NCI-H1092 (cell line): ENCODE measurements at places on chromosomes 3 and 15.

- no peak for DNase-seq
Measured at GRCh38 chr15:93366387-93367100, 277.5 kb upstream of the RGMA start.

GRCh38 chr3:131047582-131047981 is 20.9 kb downstream of the NEK11 start:
- DNase-seq: no peak

DNA sequence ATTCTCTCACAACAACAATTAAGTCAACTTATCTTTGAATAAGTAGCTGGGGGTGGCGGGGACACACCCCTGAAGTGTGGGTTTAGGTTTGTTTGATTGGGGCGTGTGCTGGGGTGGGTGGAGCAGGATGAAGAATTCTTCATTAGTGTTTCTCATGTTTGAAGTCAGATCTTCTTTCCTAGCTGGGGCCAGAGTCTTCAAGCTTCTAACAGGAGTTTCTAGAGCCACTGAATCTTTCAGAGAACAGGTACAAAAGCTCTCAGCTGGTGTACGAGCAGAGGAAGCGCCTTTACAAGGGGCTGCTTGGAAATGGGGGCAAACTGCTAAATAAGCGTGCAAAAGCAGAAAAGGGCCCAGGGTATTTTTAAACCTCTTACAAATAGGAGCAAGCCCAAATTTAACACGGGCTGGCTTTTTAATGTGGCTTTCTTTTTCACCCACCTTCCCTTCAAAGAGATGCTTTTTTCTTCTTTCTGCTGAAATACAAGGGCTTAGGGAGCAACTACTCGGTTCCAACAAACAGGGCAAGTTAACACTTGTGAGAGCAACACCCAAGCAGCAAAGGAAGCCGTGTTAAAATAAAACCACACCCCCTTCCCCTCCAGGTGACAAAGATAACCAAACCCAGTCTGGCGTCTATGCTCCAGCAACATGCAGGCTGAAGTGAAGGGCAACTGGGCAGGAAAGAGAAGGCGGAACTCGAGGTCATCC is 86.9 kb upstream of the RASGRP1 start:
- no peak for DNase-seq

GRCh38 chr3:113140876-113141275 is 70.5 kb upstream of the BOC start:
- DNase-seq: no peak

DNA sequence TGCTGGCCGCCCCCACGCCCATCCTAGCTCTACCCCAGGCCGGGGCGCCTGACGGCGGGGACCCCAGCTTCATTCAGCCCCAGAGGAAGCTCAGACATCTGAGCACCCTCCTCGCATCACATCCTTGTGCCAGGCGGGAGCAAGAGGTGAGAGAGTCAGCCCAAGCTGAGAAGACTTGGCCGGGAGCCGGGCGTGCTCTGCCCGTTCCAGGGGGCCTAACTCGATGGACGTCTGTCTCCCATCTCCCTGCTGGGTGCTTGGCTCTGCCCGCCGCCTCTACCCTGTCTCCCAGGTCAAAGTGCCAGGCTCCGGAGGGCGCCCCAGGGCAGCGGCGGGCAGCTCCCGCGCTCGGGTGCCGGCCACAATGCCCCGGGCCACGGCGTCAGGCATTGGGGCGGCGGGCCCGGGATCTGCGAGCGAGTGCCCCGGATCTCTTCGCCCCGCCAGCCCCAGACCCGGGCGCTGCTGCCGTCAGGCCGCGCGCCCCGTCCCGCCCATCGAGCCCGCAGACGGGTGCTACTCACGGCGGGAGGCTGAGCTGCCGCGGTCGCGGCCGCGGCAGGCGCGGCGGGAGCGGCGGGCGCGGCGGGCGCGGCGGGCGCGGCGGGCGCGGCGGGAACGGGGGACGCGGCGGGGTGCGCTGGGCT is 388 bp downstream of the DAPK2 start:
- DNase-seq: no peak

- no peak for DNase-seq
Measured at GRCh38 chr3:186053954-186054791, 54.7 kb downstream of the ETV5 start.

DNA sequence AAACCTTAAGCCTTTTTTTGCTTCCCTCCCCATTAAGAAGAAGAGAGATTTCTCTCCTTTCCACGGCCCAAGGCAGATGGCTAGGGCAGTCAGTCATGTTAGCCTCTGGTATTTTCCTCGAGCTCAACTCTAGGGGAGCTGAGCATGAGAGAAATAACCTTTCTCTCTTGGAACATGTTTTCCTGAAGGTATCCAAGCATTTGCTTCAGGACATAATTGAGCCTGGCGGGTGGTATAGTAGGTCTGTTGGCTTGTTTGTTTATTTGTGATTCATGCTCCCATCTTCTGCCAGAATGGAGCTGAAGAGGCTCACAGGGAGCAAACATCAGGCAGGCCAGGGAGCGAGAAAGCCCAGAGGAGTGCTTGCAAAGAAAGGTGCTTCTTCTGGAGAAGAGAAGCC is 102.5 kb downstream of the MESD start:
- no peak for DNase-seq

GRCh38 chr3:133213937-133214336 is 175.7 kb downstream of the TMEM108 start:
- DNase-seq: no peak

- DNase-seq: no peak
Measured at GRCh38 chr15:52360229-52361203, 64.9 kb upstream of the MYO5C start.

DNA sequence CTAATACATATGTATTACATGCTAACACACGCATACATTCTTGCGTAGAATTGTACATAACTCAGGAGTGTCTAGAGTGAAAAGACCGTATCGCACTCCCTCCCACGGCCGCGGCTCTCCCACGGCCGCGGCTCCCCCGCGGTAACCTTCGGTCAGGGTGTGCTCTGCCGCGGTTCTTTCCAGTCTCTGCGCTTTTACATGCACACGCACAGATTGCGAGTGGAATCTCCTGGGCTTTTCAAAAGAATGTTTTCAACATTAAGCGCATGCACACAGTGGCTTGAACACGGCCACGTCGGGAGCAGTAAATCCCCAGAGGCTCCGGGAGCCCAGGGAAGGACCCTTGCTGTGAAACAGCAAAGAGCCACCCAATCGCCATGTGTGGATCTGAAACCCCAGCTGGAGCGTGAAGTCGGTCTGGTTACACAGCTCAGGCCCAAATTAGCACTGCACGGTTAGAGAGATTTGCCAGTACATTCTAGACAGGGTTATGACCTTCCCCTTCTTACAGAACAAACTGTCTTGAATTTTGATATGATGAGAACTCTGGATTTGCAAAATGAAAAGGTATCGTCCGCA is 805 bp upstream of the RGMA start:
- DNase-seq: no peak

GRCh38 chr3:99344216-99344615 is 294.2 kb upstream of the COL8A1 start:
- no peak for DNase-seq

- DNase-seq: no peak
Measured at GRCh38 chr3:27718459-27718858, 3.7 kb downstream of the EOMES start.
